ENCODE measurements at places on chromosomes 12 and 14. TPM values are rescaled to one million over a fixed set of nuclear protein-coding genes. Genes with fewer than 3 reads are reported as not detected.

Gene CNIH1
- total RNA-seq: 249 TPM

Gene TMEM179
- 0.28 TPM for total RNA-seq

Gene ADAMTS20
- not detected for total RNA-seq

Gene KRT79
- 0.05 TPM for total RNA-seq

Gene TULP3
- 21.9 TPM for total RNA-seq

Gene RAB35
- 65.9 TPM for total RNA-seq

Gene E2F7
- 7.0 TPM for total RNA-seq

All from A549 treated with CORT108297 at 1 μM for 4 hours (cell line).